ENCODE measurements at places on chromosomes 5 and 9. TPM values are rescaled to one million over a fixed set of nuclear protein-coding genes. Genes with fewer than 3 reads are reported as not detected.

ADAMTSL1 gene
- 6.0 TPM for total RNA-seq

SHISAL2B gene
- 0.63 TPM for total RNA-seq

TOR4A gene
- 2.7 TPM for total RNA-seq

DNA sequence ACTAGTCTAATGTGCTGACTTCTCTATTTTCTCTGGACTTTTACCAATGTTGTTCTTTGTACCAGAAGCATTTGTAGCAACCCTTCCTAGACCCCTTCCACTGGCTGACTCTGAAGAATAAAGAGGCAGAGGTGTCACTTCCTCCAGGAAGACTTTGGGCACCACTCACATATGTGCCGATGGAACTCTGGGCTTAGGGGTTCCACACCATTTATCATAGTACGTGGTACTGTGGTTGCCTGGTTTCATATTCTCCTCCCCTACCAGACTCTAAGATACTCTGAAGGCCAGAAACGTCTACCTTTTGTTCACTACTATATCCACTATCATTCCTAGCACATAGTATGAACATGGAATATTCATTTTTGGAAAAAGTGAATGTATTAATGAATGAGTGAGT, 88.0 kb downstream of the BNC2 start:
- H3K27me3 ChIP-seq: no peaks in the 10 kb centered on the region
- H3K27ac ChIP-seq: no peak overlapping the region
- H3K36me3 ChIP-seq: peaks cover 3% of the 10 kb centered on the region
- no peak for DNase-seq
- H3K4me3 ChIP-seq: no peak overlapping the region

GRCh38 chr9:131999692-132000551, 79.7 kb downstream of the MED27 start:
- H3K27me3 ChIP-seq: no peaks in the 10 kb centered on the region
- H3K4me1 ChIP-seq: peaks cover 16% of the 10 kb centered on the region
- peaks cover 11% of the 10 kb centered on the region for H3K36me3 ChIP-seq
- no peak overlapping the region for H3K4me3 ChIP-seq
- no peak overlapping the region for H3K27ac ChIP-seq

All from type B pancreatic cell (in vitro differentiated cells).